ENCODE measurements at places on chromosomes 1 and 21. TPM values are rescaled to one million over a fixed set of nuclear protein-coding genes. Genes with fewer than 3 reads are reported as not detected.

Gene ESPN
- not detected for total RNA-seq

Gene AADACL4
- total RNA-seq = not detected

Gene ASTN1
- 0.47 TPM for total RNA-seq

Gene RUNX3
- not detected for total RNA-seq

Gene F13B
- 0.12 TPM for total RNA-seq

Gene NBPF3
- 3.1 TPM for total RNA-seq

Gene LRRC71
- not detected for total RNA-seq

Gene MYBPH
- total RNA-seq = not detected

Gene CYP4B1
- not detected for total RNA-seq
